ENCODE measurements at places on chromosomes 5 and 9.

GRCh38 chr5:96433066-96433447 is at the start of gene PCSK1:
Gene PCSK1 (minus strand): TSS chr5:96433248. CDS start chr5:96433042, 206 bp downstream.
- no peak for DNase-seq

- DNase-seq, result no peak
These were observed 813.3 kb upstream of the WWC1 start for GRCh38 chr5:167478188-167478587.

GRCh38 chr5:79020861-79021561 is 35.9 kb upstream of the ARSB start:
- DNase-seq, result peak; percentile 7

DNA sequence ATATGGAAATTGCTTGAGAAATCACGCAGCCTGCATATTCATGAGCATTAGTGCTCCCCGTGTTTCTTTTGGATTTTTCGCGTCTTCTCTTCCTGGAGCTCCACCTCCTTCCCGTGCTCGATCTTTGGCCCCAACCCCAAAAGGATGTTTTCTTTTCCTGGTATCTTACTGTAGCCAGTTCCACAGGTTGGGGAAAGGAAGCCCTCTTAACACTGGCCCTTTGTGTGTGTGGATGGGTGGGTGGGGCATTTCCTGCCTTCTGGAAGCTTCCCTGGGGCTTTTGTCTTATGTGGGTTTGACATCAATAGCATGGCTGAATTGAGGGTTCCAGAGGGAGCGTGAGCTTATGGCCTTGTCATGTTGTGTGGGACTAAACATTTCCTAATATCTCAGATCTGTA is 21.9 kb downstream of the STXBP1 start:
- no peak for DNase-seq

DNA sequence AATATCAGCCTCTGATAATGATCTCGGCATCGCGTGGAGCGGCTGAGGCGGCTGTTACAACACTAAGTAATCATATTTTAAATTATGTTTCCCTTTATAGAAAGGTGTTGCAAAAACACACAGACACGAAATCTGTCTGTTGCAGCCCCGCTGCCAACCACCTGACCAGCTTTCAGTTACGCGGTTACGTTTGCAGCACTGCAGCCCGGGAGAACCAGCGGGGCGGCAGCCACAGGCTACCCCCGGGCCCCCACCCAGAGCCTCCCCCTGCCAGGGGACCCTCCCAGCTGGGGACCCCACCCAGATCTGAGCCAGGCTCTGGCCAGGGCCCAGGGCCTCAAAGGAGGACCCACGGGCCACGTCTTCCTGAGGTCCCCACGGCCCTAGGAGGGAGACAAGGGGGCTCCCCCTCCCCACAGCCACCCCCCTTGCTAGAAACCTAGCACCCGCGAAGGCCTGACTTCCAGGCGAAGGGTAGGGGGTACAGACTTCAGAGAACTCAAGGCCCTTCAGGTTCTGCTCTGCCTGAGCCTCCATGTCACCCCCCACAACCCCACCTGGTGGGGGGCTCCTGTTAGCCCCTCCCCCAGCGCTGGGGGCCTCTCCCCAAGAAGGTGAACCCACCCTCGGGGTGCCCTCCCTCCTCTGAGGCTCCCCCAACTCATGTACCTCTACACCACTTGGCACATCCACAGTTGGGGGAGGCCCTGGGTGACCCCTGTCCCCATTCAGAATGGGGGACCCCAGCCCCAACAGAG is 6.0 kb downstream of the NACC2 start:
- no peak for DNase-seq

DNA sequence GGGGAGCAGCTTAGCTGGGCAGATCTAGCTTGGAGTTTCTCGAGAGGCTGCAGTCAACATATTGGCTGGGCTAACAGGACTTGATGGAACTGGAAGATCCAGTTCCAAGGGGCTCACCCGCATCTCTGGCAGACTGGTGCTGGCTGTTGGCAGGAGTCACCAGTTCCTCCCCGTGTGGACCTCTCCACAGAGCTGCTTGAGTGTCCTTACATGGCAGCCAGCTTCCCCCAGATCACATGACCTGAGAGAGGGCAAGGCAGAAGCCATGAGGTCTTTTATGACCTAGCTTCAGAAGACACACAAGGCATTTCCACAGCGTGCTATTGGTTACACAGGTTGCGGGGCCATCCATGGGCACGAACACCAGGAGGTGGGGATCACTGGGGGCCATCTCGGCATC is 26.4 kb upstream of the RXRA start:
- no peak for DNase-seq

DNA sequence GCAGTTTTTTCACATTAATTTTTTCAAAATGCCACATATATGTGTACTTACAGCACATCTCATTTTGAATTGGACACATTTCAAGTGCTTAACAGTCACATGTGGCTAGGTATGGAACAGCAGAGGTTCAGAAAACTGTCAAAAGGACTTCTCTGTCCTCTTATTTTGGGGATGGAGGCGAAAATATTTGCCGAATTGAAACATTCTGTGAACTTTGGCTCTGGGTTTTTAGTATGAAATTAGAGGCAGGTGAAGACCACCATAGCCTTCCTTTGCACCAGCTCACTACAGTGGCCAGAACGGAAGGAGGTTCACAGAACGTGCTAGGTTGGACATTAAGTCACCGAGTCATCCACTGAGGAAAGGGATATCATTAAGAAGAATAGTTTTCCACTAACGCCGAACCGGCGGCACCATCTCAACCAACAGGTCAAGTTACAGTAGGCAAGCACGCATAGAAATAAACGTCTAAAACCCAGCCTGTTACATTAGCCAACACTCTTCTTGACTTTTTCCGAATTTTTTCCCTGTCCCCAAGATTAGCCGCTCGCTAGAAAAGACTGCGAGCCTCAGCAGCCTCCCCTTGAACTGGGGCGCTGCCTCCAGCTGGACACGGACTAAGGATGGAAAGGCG is 1.8 kb upstream of the TLE4 start:
- DNase-seq, result no peak

All from activated T-cell treated with anti-CD3 and anti-CD28 coated beads, Interleukin-2, amount 50 U/mL, for 4 hours (primary cell).